ENCODE measurements at places on chromosomes 12 and 14. TPM values are rescaled to one million over a fixed set of nuclear protein-coding genes. Genes with fewer than 3 reads are reported as not detected.

DNA sequence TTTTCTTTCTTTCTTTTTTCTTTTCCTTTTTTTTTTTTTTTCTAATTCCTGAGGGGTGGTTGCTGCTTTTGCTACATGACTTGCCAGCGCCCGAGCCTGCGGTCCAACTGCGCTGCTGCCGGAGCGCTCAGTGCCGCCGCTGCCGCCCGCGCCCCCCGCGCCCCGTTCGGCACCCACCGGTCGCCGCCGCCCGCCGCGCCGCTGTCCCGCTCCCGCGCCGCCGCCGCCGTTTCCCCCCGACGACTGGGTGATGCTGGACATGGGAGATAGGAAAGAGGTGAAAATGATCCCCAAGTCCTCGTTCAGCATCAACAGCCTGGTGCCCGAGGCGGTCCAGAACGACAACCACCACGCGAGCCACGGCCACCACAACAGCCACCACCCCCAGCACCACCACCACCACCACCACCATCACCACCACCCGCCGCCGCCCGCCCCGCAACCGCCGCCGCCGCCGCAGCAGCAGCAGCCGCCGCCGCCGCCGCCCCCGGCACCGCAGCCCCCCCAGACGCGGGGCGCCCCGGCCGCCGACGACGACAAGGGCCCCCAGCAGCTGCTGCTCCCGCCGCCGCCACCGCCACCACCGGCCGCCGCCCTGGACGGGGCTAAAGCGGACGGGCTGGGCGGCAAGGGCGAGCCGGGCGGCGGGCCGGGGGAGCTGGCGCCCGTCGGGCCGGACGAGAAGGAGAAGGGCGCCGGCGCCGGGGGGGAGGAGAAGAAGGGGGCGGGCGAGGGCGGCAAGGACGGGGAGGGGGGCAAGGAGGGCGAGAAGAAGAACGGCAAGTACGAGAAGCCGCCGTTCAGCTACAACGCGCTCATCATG lies 654 bp downstream of the FOXG1 start:
- no peak for DNase-seq

DNA sequence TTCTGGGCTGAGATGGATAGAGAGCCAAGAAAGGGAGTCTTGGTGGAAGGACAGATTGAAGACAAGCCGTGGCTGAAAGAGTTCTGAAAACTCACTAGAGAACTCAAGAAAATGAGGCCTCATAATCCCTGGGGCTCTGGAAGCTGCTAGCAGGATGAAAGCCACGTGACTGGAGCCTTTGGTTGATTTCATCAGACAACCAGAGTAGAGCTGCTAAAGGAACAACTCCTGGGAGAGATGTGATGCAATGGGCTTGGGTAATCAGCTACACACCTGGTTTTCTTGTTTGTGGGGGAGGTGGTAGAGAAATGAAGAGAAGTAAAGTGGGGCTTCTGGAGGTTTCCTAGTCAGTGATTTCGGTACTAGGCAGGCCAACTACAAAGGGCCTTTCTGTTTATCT lies 13.4 kb downstream of the CSRNP2 start:
- DNase-seq: no peak

GRCh38 chr12:29807129-29807528 lies 23.4 kb upstream of the TMTC1 start:
- no peak for DNase-seq

DNA sequence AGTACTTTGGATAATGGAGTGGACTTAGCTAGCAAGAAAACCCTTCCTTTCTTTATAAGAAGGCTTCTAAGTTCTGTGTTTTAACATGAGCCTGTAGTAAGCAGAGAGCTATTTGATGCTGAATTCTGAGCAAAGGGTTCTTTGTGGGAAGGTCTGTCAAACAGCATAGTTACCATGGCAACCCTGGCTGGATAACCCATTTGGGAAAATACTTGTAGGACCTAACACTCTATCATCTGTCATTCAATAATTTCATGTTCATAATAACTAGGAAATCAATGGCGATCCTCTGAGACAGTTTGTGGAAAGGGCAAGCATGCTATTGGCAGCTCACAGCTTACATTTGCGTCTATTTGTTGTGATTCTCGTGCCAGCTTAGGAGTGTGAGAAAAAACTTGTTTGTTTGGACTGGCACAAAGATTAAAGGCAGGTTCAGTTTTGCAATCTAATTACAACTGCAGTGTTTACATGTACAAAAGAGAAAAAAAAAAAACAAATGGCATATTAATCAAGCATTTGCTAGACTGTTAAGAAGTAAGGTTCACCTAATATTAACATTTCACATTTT lies 219.2 kb downstream of the PDZRN4 start:
- DNase-seq: no peak

DNA sequence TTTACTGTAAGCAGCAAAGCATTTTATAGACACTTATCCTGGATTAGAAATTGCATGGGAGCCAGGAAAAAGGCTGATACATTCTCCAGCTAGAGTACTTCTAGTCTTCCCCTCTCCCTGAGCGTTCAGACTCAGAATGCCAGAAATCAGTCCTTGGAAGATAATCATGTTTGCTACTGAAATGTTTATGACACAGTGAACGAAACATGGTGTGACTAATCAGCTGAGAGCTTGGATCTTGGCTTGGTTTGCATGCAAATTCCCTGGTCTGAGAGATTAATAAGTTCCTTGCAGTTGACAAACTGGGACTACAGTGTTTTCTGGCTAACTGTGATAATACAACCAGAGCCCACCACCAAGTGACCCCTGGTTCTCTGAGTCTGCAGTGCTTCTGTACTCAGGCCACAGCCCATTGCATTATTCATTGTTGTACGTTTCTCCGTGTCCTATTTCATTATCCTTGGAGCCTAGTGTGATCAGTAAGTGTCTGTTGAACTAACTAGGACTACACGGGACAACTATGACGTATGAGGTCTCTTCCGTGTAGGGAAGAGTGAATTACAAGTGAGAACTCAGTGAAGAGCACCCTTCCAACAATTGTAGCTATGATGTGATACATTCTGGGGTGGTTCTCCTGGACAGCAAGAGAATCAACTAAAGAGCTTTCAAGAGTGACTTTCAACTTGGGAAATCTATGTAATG lies 34.6 kb upstream of the EVL start:
- DNase-seq: no peak

KCNMB4 gene
- 2.1 TPM for polyA plus RNA-seq

DNA sequence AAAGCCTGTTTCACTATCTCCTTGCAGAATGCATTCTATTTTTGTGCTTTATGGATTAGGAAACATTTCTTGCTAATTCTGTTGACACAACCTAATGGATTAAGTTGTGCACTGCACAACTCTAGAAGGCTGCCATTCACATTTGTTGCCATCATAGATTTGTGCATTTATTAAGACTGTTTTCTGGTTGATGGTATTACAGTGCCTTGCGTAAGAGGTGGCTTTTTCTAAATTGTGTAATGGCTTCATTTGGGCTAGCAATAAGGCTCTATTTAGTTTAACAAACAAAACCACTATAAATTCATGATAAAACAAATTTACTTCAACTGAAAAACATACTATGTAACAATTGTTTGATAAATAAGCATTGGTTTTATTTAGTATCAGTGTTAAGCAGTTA lies 175.9 kb downstream of the TRHDE start:
- DNase-seq: no peak

- DNase-seq: no peak
These were observed 92.2 kb upstream of the ATF7IP start for GRCh38 chr12:14272956-14273912.

DNA sequence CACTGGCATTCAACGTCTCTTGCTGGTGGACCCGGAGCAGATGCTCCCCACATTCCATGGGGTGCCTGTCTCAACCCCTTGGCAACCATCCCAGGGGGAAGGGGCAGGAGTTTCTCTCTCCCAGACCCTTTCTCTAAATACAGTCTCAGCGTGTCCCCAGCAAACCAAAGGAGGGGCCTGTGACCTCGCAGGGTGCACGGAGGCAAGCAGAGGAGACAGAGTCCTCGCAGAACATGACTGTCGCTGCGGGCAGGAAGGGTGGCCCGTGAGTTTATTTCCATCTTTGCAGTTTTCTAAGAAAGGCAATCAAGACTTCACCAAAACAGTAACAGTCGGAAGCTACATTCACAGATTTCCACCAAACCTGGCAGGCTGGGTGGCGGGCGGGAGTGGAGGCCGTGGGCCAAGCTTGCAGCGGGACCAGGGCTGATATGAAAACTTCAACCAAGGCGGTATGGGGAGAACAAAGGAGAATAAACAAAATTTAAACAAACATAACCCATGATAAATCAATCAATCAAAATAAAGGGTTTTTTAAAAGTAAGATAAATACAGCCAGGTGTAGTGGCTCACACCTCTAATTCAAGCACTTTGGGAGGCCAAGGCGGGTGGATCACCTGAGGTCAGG lies 18.6 kb downstream of the BRF1 start:
- DNase-seq: no peak

GRCh38 chr14:89241257-89241656 lies 175.8 kb downstream of the FOXN3 start:
- no peak for DNase-seq

SLC17A8 gene
- not detected for polyA plus RNA-seq

PPP1R1A gene
- 0.58 TPM for polyA plus RNA-seq

GRCh38 chr12:122894193-122895121 lies 1.5 kb downstream of the VPS37B start:
- DNase-seq: no peak

DNA sequence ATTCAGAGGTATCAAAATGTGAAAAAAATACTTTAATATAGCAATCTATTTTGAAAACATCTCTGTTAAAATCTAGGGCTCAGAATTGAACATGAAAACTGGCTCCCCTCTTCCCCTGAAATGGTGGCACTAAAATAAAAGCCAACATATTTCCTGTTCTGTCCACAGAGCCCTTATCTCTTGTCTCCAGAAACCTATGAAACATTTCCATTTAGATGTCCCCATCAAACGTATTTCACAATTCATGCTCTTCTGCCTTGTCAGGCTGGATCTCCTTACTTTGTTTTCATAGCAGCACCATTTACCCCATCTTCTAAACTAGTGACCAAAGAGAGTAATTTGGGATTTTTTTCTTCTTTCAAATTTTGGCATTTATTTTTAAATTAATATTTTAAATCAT lies 42.4 kb downstream of the PDE3A start:
- DNase-seq: no peak

CLEC2D gene
- 20.8 TPM for polyA plus RNA-seq

DNA sequence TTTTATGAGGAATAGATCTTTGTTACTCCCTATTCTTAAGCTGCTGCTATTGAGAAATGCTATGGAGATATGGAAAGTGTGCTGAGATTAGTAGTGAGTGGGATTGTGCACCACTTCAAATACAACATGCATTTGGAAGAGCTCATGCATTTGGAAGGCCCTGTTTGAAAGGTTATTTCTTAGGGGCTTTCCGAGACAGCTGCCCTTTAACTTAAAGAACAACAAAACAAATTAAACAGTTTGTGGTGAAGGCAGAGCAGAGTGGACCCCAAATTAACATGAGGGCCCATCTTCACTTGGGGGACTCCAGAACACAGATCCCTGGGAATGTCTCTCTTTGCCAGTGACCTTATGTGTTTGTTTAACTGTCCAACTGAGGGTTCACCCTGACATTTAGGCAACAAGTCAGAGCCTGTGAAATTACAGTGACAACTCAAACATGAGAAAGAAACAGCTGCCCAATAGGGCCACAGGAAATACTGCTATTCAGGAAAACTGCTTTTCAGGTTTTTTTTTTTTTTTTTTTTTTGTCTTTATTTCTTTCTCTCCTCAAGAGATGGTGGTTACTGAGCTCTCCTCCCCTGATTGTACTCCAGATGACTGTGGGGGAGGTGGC lies 41.4 kb upstream of the IGF1 start:
- no peak for DNase-seq

GRCh38 chr14:31489691-31490090 lies 1.9 kb upstream of the GPR33 start:
- DNase-seq: no peak

GRCh38 chr14:24228902-24229301 lies 3.3 kb downstream of the NEDD8 start:
- no peak for DNase-seq

- DNase-seq: peak; percentile 77
These were observed 550 bp downstream of the TEAD4 start for GRCh38 chr12:2959505-2960389.

- DNase-seq: no peak
These were observed 8.5 kb upstream of the SYNE3 start for GRCh38 chr14:95524706-95525512.

DNA sequence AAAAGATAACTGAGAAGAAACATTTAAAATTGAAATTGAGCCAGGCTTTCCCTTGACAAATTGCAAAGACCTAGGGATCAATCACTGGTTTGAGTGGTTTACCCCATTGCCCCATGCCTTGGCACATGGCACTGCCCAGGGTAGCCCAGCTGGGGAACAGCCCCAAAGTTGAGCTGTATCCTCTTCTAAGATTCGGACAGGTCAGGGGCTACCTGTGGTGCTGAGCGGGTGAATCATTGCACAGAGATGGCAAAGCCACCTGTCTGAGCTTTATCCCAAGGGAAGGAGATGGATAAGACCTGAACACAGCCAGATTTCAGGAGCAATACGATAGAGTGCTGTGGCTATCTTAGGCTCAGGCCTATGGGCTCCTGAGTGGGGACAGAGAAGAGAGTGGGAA lies 7.0 kb downstream of the IFI27L2 start:
- DNase-seq: no peak

- peak; percentile 61 for DNase-seq
These were observed 64.2 kb upstream of the FOXN3 start for GRCh38 chr14:89481196-89481595.

CBLN3 gene
- 13.8 TPM for polyA plus RNA-seq

DNA sequence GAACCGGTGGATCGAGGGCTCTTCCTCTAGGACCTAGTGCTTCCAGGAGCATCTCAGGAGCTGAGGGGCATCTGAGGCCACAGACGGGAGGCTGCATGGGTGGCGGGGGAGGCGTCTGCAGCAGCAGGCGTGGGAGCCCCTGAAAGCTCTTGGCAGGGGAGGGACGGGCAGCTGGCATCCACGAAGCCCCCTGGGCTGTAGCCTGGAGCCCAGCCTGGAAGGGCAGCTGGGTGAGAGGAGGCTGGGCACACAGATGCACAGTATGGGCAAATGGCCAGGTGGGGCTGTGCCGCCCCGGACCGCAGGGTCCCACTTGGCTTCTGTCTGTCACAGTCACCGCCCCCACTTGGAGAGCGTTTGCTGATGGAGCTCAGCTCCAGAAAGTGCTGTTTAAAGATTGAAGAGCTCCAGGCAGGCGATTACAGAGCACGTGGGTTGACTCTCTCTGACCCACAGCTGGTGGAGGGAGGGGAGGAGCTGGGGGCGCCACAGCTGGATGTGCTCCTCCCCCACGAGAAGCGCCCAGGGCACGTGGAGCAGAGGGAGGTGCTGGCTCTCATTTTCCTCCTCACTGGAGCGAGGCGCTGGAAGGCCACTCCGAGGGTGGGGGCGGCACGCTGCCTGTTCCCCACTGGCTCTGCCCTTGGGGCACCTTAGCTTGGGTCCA lies 155.0 kb upstream of the C14orf180 start:
- no peak for DNase-seq

ANGEL1 gene
- polyA plus RNA-seq: 10.5 TPM

PELI2 gene
- polyA plus RNA-seq: 3.0 TPM

CDK4 gene
- polyA plus RNA-seq: 36.2 TPM

- DNase-seq: no peak
These were observed 43.4 kb downstream of the HSP90AA1 start for GRCh38 chr14:102043251-102044025.

PNN gene
- 50.5 TPM for polyA plus RNA-seq

ANKS1B gene
- 0.43 TPM for polyA plus RNA-seq

PLA2G1B gene
- polyA plus RNA-seq: 0.29 TPM

GRCh38 chr14:77573964-77574363 lies 42.5 kb downstream of the SPTLC2 start:
- DNase-seq: no peak

All from spleen (tissue), 13 donors.